ENCODE measurements at places on chromosomes 12 and 14. TPM values are rescaled to one million over a fixed set of nuclear protein-coding genes. Genes with fewer than 3 reads are reported as not detected.
A peak's percentile ranks its signal among the peaks of the same experiment; 100 is the strongest.

The WIF1 gene
- not detected for total RNA-seq

The GLIPR1 gene
- 63.3 TPM for total RNA-seq

The SLCO1C1 gene
- total RNA-seq = not detected

The CLEC4A gene
- 0.83 TPM for total RNA-seq

The ADAM21 gene
- total RNA-seq = not detected

The FGD6 gene
- 0.45 TPM for total RNA-seq

- H3K4me1 ChIP-seq = peaks cover 27% of the 10 kb centered on the region
- H3K27ac ChIP-seq = no peak overlapping the region
- DNase-seq = no peak
- no peaks in the 10 kb centered on the region for H3K36me3 ChIP-seq
Measured at GRCh38 chr14:53519137-53519536, 366.0 kb upstream of the DDHD1 start.

DNA sequence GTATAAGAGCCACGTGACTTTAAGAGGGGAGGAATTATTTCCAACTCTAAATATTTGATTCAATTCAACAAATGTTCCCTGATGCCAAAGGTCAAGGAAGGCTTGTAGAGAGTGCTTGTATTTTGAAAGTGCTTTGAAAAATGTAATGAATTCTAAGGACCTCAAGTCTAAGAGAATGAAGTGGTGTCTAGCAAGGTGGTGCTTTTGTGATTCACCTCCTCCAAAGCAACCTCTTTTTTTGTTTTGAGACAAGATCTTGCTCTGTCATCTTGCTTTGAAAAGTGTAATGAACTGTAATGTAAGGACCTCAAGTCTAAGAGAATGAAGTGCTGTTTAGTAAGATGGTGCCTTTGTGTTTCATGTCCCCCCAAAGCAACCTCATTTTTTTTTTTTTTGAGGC lies 13.7 kb downstream of the AK7 start:
- DNase-seq = no peak
- H3K27ac ChIP-seq = no peak overlapping the region
- peaks cover 7% of the 10 kb centered on the region for H3K4me1 ChIP-seq
- H3K27me3 ChIP-seq = peaks cover 2% of the 10 kb centered on the region
- H3K4me3 ChIP-seq = no peak overlapping the region
- H3K36me3 ChIP-seq = no peaks in the 10 kb centered on the region

DNA sequence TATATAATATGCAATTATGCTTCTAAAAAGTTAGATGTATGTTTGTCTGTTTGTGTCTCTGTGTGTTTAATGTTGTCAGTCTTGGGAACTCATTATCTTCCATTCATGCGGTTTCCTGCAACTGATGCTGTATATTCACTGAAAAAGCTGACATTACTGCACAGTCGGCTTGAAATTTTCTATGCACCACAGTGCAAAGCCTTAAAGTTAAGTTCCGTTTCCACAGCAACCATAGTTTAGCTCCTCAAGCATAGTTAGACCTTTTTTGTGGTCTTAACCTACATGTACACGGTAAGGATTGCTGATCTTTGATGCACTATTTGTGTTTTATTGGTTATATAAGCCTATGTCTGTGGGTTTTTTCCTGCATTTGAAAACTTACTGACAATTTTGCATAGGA lies 309.4 kb downstream of the KCNC2 start:
- H3K36me3 ChIP-seq = no peaks in the 10 kb centered on the region
- DNase-seq = no peak
- H3K27me3 ChIP-seq = no peaks in the 10 kb centered on the region
- peaks cover 7% of the 10 kb centered on the region for H3K4me1 ChIP-seq

GRCh38 chr12:2115101-2115845 lies 62.5 kb downstream of the CACNA1C start:
- H3K4me3 ChIP-seq = no peak overlapping the region
- H3K27me3 ChIP-seq = no peaks in the 10 kb centered on the region
- H3K4me1 ChIP-seq = no peaks in the 10 kb centered on the region

GRCh38 chr12:87231818-87232217 lies 797.4 kb downstream of the C12orf50 start:
- H3K4me1 ChIP-seq = no peaks in the 10 kb centered on the region
- no peak overlapping the region for H3K4me3 ChIP-seq
- no peaks in the 10 kb centered on the region for H3K27me3 ChIP-seq

DNA sequence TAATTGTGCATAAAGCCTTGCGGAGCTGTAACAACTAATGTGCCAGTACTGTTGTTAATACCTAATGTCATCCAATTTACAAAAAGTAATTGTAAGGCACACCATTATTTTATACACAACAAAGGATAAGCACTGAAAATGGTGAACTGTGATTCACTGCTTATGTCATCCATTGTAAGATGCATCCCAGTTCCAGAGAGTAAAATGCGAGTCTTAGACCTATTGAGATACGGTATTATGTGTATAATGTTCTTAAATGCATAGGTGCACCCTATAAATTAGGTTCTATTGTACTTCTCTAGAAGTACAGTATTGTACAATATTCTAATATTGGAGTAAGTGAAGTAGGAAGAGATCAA lies 406 bp downstream of the PARP2 start:
- peaks cover 13% of the 10 kb centered on the region for H3K36me3 ChIP-seq
- peaks cover 3% of the 10 kb centered on the region for H3K27me3 ChIP-seq
- no peak for DNase-seq
- peak overlapping the region; percentile 99 for H3K27ac ChIP-seq
- H3K4me3 ChIP-seq = peak overlapping the region; percentile 100

- H3K4me3 ChIP-seq = no peak overlapping the region
- peaks cover 9% of the 10 kb centered on the region for H3K36me3 ChIP-seq
- H3K27me3 ChIP-seq = no peaks in the 10 kb centered on the region
- no peak for DNase-seq
- H3K4me1 ChIP-seq = peaks cover 70% of the 10 kb centered on the region
Measured at GRCh38 chr14:97705107-97705506, 907.9 kb downstream of the VRK1 start.

DNA sequence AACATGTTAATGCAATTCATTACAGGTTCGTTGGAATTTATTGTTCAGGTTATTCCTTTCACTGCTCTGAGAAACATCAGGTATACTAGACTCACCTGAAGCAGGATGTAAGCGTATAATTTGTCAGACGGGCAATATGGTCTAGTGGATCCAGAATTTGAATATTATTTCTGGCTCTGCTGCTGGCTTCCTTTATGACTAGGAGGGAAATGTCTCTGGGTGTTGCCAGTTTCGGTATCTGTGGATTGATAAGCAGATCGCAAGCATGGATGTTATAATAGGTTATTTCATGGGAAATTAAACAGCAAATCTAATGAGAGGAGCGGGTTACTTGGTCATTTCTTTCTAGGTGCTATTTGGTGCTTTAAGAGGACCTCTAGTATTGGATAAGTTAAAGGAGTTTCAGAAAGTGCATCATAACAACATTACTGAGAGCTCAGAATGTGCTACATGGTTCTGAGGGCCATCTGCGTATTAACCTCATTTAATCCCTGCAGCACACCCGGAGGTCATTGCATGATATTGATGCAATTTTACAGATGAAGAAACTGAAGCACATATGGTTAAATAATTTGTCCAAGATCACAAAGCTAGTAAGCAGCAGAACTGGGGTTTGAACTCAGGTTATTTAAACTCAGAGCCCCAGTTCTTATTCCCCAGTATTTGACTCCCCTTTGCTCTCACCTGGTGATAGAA lies 47.3 kb upstream of the BCAT1 start:
- H3K27me3 ChIP-seq = no peaks in the 10 kb centered on the region
- H3K4me1 ChIP-seq = peaks cover 3% of the 10 kb centered on the region
- no peaks in the 10 kb centered on the region for H3K36me3 ChIP-seq
- DNase-seq = no peak

DNA sequence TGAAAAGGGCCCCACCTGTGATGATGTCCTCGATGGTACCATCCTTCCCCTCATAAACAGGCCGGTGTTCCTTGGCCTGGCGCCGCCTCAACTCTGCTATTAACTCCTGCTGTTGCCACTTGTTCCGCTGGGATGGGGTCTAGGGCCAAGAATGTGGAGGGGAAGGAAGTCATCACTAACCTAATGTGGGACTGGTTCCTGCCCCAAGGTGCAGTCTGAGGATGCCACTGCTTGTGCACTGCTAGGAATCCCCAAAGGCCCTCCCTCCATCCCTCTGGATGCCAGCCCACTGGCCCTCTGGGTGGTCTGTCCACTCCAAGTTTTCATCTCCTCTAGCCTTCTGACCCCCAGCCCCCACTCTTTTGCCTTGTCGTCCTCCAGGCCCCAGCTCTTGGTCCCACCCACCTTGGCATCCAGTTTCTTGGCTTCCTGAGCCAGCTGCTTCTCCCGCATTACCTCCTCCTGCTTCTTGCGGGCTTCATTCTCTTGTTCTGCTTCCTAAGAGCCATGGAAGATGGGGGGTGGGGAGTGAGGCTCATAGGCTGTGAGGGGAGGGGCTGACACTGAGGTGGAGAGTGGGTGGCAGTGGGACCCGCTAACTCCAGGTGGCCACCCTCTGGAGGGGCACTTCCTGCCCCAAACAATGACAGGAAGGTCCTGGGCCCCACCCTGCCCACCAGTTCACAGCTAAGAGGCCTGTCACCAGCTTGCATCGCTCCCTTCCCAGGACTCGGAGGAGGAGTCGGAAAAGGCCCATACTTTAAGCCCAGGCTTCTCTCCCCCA lies 23.7 kb downstream of the PRPF40B start:
- DNase-seq = no peak
- H3K27me3 ChIP-seq = no peaks in the 10 kb centered on the region
- no peak overlapping the region for H3K27ac ChIP-seq

- H3K27me3 ChIP-seq = peaks cover 6% of the 10 kb centered on the region
- H3K27ac ChIP-seq = no peak overlapping the region
- DNase-seq = no peak
Measured at GRCh38 chr12:113766131-113766878, 199.8 kb downstream of the RBM19 start.

GRCh38 chr12:108191086-108191485 lies 62.0 kb downstream of the WSCD2 start:
- no peaks in the 10 kb centered on the region for H3K36me3 ChIP-seq
- no peaks in the 10 kb centered on the region for H3K4me1 ChIP-seq
- peaks cover 8% of the 10 kb centered on the region for H3K27me3 ChIP-seq
- DNase-seq = no peak

DNA sequence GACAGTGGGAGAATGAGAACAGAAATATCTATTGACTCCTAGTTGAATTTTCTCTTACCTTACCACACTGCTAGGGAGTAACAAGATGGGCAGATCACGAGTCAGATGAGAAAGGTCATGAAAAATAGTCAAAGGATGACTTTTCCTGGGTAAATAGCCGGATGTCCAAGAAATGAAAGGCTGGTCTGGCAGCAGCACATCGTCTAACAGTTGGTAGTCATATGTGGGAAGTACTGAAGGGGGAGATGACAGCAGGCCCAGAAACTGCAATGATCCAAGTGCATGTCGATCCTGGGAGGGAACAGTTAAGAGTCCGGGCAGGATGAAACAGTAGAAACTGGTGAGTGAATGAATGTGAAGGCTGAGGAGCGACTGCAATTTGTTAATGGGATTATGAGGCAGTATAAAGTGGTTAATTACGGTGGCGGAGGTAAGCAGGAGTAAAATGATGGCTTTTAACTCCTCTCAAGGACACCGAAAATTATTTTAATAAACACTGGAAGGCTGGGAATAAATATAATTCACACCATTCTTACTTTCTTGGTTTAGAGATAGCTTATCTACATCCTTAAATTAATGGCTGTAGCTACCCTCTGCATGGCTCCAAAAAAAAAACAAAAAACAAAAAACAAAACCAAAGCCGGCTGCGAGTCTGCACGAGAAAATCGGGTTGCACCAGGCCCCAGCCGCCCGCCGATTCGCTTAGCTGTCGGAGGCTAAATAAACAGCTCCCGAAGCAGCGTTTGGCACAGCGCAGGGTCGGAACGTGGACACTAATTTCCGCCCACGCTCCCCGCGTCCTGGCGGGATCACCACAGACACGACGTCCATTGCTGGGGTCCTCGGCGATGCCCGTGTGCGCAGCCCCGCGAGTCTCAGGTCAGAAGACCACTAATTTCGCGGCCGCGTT lies 1.0 kb upstream of the ERC1 start:
- no peak for DNase-seq
- no peaks in the 10 kb centered on the region for H3K36me3 ChIP-seq
- H3K27ac ChIP-seq = peak overlapping the region; percentile 68
- H3K4me1 ChIP-seq = peaks cover 34% of the 10 kb centered on the region
- H3K27me3 ChIP-seq = peaks cover 3% of the 10 kb centered on the region
- peak overlapping the region; percentile 82 for H3K4me3 ChIP-seq

DNA sequence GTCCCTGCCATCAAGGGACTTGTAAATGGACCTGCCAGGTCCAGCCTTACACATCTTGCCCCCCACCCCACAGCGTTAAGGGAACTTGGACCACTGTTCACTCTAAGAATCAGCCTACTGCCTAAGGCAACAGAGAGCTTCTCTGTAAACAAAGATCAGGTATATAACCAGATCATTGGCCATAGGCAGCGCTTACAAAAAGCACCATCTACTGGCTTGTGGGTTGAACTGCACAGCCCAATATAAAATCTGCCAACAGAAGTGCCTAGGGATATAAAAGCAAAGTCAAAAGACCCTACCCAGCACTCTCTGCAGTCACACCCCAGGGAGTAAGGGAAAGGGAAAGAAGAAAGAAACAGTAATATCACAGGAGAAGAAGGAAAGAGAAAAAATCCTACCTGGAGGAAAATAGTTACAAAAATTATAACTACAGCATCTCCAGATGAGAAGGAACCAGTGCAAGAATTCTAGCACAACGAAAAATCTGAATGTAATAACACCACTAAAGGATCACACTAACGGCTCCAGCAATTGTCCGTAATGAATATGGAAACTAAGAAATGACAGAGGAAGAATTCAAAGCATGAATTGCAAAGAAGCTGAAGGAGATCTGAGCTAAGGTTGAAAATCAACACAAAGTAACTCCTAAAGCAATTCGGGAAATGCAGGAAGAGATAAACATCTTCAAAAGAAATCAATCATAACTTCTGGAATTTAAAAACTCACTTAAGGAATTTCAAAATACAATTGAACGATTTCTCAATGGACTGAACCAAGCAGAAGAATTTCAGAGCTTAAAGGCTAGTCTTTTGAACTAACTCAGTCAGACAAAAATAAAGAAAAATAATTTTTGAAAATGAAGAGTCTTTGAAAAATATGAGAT lies 95.2 kb upstream of the PCED1B start:
- no peaks in the 10 kb centered on the region for H3K36me3 ChIP-seq
- H3K27ac ChIP-seq = no peak overlapping the region
- DNase-seq = peak; percentile 27
- H3K4me1 ChIP-seq = peaks cover 8% of the 10 kb centered on the region
- no peak overlapping the region for H3K4me3 ChIP-seq

DNA sequence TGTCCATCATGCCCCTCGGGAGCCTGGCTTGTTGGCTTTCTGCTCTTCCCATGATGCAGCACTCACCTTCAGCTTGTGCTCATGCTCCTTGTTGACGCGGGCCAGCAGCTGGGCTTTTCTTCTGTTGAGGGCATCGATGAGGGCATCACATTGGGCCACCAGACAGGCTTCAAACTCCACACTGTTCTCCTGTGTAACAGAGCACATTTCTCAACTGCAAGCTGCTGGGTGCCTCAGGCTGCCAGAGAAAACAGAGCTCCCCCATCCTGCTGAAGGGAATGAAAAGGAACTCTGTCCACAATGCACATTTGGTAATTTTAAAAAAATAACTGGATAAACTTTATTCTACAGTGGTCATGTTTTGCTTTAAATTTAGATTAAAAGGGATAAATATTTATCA lies 72.1 kb downstream of the TRIM9 start:
- H3K4me1 ChIP-seq = no peaks in the 10 kb centered on the region
- no peak overlapping the region for H3K4me3 ChIP-seq
- peaks cover 2% of the 10 kb centered on the region for H3K36me3 ChIP-seq
- no peak overlapping the region for H3K27ac ChIP-seq
- DNase-seq = no peak

GRCh38 chr12:65449400-65449799 lies 170.9 kb downstream of the MSRB3 start:
- H3K36me3 ChIP-seq = no peaks in the 10 kb centered on the region
- no peak for DNase-seq
- H3K4me3 ChIP-seq = no peak overlapping the region
- H3K27ac ChIP-seq = no peak overlapping the region
